ENCODE measurements at places on chromosomes 3 and 15. TPM values are rescaled to one million over a fixed set of nuclear protein-coding genes. Genes with fewer than 3 reads are reported as not detected.

Gene AP3B2
- 0.10 TPM for total RNA-seq

Gene SLCO3A1
- 2.7 TPM for total RNA-seq

Gene TMEM212
- total RNA-seq = not detected

Gene GP9
- total RNA-seq = not detected

Gene EFCAB12
- total RNA-seq = 0.39 TPM

Gene GABRA5
- total RNA-seq = not detected

Gene DGKG
- 0.58 TPM for total RNA-seq

Gene FAM81A
- total RNA-seq = 1.3 TPM

Gene CXCR6
- total RNA-seq = 0.58 TPM

Gene CYP8B1
- not detected for total RNA-seq

- no peak for DNase-seq
Measured at GRCh38 chr3:13850161-13850945, 29.5 kb downstream of the WNT7A start.

DNA sequence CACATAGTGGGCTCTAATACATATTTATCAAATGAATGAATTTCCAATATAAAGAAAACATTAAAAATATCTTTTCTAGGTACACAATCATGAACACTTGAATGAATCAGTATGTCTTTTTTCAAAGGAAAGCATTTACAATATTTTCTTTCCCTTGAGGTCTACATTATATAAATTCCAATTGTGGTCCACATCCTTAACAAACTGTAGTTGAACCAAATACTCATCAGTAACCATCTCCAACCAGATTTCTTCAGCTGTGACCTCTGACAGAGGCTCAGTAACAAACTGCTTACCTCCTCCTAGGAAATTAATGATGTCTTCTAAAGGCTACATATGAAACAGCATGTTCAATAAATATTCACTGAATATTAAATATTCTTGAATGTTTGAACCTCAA lies 58.8 kb downstream of the CFAP20DC start:
- DNase-seq = no peak

DNA sequence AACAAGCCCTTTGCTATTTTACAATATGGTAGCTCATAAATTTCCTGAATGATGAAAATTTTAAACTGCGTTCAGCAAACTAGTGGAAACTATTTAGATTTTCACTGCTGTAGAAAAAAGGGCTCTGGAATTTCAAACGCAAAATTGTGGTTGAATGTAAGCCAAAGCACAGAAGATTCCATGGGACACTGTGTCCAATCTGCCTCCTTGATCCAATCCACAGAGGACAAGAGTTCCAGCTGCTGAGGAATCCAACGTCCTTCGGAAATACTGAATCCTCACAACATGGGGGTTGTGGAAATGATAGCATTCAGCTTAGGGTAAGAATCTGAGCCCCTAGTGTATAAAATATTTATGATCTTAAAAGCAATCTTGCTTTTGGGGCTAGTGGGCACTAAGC lies 161.0 kb downstream of the PLD1 start:
- no peak for DNase-seq

DNA sequence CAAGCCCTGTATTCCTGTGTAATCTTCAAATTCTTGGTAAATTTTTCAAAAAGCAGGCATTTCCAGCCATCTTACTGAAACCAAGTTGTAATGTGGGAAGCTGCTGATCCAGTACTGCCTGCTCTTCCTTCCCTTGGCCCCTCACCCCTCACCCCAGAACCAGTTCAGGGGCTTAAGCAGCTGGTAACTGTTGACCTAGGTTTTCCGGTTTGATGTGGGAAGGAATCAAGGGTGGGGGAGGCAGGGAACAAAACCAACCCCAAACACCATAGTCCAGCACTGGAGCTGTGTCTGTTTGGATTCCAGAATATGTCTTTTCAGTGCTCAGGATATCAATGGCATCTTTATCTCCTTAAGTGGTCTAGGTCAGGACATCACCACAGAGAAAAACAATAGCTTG lies 26.7 kb downstream of the SNX1 start:
- DNase-seq = no peak

GRCh38 chr3:123961508-123961856 lies 453 bp upstream of the CCDC14 start:
- DNase-seq = no peak

DNA sequence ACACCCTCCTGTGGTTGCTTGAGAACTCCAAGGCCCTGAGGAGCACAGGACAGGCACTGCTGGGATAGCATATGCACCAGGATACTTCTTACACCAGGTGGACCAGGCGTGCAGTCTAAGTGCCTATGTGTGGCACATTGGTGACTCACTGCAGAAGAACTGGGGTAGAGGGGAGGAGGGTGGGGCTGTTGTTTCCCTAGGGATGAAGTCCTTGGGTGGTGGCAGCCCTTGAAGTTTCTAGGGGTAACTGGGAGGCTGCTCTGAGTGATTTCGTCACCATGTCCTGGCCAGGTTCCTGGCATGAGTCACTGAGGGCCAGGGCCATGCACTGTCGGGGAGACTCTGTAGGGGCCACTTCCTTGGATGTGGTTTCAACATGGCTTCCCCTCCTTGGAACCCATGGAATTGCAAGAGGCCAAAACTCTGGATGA lies 15.9 kb downstream of the MYZAP start:
- DNase-seq = no peak

GRCh38 chr3:72220946-72221345 lies 436.0 kb upstream of the PROK2 start:
- DNase-seq = no peak

DNA sequence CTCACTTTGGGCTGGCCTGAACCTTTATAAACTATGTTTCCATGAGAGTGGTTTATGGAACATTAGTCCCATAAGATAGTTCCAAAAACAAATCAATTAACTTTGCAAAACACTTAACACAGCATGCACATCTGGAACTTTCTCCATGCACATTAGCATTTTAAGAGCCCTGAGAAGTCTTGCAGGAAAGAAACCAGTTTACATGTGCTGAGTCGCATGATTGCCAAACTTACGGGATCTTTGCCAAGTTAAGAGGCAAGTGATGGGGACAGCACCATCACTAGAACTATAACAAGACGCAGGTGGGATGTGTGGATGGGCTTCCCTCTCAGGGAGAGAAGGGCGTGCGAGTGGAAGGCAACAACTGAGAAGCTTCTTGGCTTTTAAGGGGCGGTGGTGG lies 20.7 kb downstream of the ADAMTS9 start:
- DNase-seq = no peak

GRCh38 chr15:99958426-99959097 lies 225.3 kb upstream of the LYSMD4 start:
- no peak for DNase-seq

- no peak for DNase-seq
Measured at GRCh38 chr15:28912422-28912821, 26.6 kb downstream of the APBA2 start.

- no peak for DNase-seq
Measured at GRCh38 chr3:110562621-110563020, 509.0 kb upstream of the NECTIN3 start.

DNA sequence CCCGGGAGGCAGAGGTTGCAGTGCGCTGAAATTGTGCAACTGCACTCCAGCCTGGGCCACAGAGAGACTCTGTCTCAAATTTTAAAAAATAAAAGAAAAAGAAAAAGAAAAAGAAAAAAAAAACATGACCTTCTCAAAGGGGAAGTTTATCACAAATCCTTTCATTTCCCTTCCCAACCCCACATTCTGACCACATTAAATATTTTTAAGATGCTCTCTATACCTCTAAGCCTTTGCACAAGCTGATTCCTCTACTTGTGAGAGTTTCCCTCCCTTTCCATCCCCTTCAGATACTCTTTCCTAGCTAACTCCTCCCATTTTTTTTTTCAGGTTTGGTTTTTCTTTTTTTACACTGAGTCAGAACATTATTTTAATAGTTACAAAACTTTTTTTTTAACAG lies 4.0 kb downstream of the HIGD1A start:
- no peak for DNase-seq

DNA sequence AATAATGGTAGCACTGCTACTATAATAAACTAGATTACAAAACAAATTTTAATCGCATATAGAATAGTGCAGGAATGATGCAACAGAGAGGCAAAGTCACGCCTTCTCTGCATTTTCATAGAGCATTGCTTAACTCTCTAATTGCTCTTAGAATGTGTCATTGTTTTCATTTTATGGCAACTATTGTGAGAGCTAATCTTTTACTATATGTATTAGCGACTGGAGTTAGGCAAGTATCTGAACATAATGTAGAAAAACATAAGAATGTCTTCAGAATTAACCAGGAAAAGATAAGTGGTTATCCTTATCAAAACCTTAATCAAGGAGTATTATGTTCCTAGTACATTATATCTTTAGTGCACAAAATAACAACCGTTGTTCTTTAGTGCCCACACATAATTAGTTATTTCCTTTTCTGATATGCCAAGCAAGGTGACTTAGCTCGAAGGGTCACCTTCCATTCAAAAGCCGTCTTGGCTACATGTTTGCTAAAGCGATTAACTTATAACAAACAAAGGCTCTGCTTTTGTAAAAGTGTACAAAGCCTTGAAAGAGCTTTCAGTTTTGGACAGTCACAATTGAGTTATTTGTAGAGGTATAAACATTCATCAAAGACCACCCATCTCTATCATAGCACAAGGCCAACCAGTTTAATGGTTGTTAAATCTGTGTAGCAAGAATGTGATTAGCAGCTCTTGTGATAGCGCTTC lies 1328.9 kb downstream of the ROBO2 start:
- no peak for DNase-seq

GRCh38 chr15:40584191-40584590 lies 9.9 kb upstream of the KNL1 start:
- DNase-seq = no peak

GRCh38 chr3:11601446-11602238 lies 42.1 kb downstream of the VGLL4 start:
- DNase-seq = peak; percentile 77

- no peak for DNase-seq
Measured at GRCh38 chr15:80888846-80889245, 100.8 kb downstream of the MESD start.

DNA sequence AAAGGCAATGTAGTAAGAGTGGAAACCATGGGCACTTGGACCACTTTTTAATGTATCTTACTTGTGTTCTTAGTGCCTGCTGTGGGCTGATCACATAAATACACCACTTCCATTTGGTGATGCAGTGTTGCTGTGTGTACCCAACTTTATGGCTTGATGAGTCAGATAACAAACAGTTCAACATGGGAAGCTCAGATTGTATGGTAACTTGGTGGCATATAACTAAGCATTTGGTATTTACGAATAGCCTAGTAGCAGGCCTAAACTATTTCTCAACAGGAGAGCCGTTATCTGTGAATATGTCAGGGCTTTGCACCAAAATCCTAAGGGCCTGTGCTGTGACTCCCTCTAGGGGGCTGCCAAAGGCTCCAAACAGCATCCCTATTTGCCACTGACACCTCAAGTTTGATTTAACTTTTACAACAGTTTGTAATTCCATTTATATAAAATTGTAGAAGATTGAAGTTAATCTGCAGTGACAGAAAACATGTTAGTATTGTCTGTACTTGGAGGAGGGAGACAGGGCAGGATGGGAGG lies 640.4 kb upstream of the CADM2 start:
- no peak for DNase-seq

- no peak for DNase-seq
Measured at GRCh38 chr15:42014406-42014805, 6.4 kb downstream of the PLA2G4E start.
